ENCODE measurements at places on chromosomes 3 and 15.

- DNase-seq = no peak
Observed at GRCh38 chr15:22813844-22814243, 24.6 kb upstream of the NIPA2 start.

GRCh38 chr3:88113311-88114162 is 36.2 kb upstream of the C3orf38 start:
- no peak for DNase-seq

- no peak for DNase-seq
Observed at GRCh38 chr3:104412608-104413580, 953.8 kb upstream of the ALCAM start.

- DNase-seq = no peak
Observed at GRCh38 chr15:35362195-35362829, 183.7 kb downstream of the DPH6 start.

DNA sequence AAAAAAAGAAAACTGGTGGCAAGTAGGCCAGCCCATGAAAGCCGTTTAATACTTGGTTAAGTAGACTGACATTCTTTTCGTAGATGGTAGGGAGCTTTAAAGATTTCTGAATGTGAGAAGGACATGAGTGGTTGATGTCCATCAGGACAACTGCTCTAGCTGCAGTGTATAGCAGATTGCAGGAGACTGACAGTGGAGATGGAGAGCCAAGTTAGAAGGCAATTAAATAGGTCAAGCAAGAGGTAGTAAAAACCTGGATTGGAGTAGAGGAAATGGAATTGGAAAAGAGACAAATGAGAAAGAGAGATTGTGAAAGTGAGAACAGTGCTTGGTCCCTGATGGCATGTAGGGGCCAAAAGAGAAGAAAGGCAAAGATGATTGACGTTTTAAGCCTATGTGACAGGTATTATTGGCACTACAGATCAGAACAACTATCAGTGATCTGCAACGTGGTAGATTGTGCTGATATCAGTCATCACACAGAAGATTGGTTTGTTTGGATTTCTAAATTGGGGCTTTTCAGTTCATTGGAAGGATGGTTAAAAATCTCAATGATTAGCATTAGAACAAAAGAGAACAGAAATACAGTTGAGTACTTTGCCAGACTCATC is 74.0 kb downstream of the CNTN4 start:
- no peak for DNase-seq

GRCh38 chr3:81851176-81851575 is 89.7 kb upstream of the GBE1 start:
- DNase-seq = no peak

- no peak for DNase-seq
Observed at GRCh38 chr3:13491206-13491974, 11.3 kb downstream of the HDAC11 start.

- no peak for DNase-seq
Observed at GRCh38 chr3:112413074-112413473, 80.1 kb downstream of the CD200 start.

GRCh38 chr15:99438691-99439523 is 126.9 kb upstream of the MEF2A start:
- DNase-seq = no peak

GRCh38 chr3:87792534-87793336 is 266.1 kb downstream of the CGGBP1 start:
- no peak for DNase-seq

DNA sequence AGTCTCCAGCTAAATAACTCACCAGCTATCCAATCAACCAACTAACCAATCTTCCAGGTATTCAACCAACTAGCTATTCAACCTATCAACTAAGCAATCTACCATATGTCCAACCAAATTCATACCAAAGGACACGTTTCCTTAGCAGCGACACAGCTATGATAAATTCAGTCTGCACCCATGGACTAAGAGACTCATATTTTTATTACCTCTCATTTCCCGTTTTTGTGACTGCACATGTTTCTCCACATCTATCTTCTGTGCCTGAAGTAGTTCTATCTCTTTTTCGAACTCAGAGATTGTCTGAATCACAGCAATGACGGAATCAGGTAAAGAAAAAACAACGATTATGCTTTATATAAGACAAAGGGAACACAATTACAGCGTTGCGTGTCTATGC is 34.0 kb upstream of the GNB5 start:
- DNase-seq = no peak

GRCh38 chr3:71372241-71372768 is 211.2 kb downstream of the FOXP1 start:
- DNase-seq = no peak

DNA sequence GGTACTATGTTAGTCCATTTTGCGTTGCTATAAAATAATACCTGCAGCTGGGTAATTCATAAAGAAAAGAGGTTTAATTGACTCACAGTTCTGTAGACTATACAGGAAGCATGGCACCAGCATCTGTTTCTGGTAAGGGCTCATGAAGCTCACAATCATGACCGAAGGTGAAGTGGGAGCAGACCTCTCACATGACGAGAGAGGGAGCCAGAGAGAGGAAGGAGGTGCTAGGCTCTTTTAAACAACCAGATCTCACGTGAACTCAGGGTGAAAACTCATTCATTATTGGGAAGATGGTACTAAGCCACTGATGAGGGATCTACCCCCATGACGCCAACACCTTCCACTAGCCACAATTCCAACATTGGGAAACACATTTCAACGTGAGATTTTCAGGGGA is 301.7 kb upstream of the MDFIC2 start:
- DNase-seq = no peak

DNA sequence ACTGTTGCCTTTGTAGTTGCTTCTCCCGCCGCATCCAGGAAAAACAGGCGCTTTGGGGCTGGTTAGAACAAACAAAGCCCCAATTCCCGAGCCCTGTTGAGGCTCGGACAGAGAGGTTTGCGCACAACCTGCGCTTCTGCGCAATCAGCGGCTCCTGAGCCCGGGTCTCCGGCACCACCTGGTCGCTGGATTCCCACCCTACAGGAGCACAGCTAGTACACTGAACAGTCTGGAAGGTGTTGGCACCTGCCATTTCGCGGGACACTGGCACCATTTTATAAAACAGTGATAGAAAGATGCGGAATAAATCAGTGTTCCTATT is 13.8 kb downstream of the ZIC4 start:
- no peak for DNase-seq

DNA sequence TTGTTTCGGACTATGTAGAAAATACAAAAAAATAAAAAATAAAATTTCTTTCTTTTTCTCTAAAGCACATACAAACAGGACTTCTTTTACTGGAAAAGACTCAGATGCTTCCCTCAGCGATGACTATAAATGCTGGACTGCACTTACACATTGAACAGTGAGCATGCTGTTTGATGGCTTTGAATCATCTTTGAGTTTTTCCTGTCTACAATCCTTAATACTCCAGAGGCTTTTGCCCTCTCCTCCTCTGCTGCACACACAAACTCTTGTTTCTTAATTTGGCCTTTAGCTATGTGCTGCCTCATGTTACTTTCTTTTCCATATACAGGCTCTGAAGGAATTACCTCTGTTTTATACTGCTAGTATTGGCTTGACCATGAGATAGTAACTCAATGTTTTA is 575.1 kb downstream of the EPHA3 start:
- no peak for DNase-seq

DNA sequence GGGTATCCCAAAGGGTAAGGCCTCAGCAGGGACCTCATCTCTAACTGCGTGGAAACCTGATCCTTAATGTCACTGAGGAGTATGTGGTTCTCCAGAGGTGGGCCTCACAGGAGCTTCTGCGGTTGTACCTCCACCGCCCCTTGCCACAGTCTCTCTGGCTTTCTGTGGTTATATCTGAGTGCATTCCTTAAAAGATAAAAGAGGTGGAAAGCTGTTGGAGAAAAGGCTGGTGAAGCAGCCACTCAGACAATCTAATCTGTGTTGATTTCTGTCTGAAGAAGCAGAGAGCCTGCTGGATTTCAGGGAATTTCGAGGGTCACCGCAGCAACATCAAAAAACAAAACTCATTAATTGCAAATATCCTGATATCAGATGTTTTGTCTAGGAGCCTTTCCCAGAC is 51.4 kb downstream of the SEMA6D start:
- DNase-seq = no peak

GRCh38 chr3:126347543-126348161 is 9.6 kb downstream of the KLF15 start:
- no peak for DNase-seq

- no peak for DNase-seq
Observed at GRCh38 chr15:43886558-43886957, 59.8 kb downstream of the WDR76 start.

GRCh38 chr15:86877171-86877631 is 797.5 kb downstream of the AGBL1 start:
- DNase-seq = no peak

GRCh38 chr3:122091602-122092295 is 36.6 kb downstream of the CD86 start:
- DNase-seq = no peak

GRCh38 chr3:177836671-177837070 is 639.4 kb upstream of the TBL1XR1 start:
- no peak for DNase-seq

DNA sequence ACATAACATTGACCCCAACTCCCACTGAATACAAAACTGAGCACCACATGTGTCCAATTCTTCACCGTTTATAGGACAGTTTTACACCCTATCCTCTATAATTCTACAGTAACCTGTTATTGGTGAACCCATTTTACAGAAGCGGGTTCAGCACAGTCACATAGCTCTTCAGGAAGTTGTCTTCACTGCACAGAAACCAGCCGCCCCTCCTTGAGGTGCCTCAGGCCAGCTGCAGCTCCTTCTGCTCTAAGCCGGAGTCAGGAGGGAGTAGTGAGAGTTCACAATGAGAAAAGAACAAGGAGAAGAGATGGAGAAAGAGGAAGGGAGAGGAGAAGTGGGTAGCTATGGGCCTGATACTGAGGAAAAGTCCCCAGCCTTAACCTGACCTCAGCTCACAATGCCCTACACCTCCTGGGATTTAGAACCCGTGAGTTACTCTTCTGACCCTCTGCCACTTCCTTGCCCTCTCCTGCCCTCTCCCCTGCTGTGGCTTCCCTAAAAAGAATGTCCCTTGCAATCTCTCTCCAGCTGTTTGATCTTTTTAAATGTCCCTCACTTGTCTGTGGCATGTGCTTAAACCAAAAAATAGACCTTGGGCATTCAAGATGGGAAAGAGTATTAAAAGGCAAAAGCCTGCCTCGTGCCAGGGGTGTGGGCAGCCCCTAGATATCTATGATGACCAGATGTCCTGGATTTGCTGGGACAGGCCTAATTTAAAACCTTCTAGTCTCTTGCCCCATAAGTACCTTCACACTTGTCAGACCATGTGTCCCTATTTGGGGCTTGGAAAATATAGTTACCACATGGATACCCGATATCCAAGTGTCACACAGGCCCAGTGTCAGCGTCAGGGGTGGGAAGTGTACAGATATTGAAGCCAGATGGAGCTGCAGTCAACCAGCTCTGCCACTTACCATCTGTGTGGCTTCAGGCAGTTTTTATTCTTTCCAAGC is 71.3 kb upstream of the HES1 start:
- DNase-seq = no peak

- no peak for DNase-seq
Observed at GRCh38 chr3:112056451-112056929, 22.0 kb downstream of the TMPRSS7 start.

- DNase-seq = no peak
Observed at GRCh38 chr3:43583481-43583880, 38.3 kb downstream of the ANO10 start.
